Stimulated activated CD8-positive, alpha-beta memory T cell treated with anti-CD3 and anti-CD28 coated beads, Interleukin-4, amount 100 ng/mL, for 1 hour (primary cell): ENCODE measurements at places on chromosomes 16 and 17.

- DNase-seq, result no peak
These were observed 572 bp downstream of the PSMB6 start for GRCh38 chr17:4796552-4796920.

DNA sequence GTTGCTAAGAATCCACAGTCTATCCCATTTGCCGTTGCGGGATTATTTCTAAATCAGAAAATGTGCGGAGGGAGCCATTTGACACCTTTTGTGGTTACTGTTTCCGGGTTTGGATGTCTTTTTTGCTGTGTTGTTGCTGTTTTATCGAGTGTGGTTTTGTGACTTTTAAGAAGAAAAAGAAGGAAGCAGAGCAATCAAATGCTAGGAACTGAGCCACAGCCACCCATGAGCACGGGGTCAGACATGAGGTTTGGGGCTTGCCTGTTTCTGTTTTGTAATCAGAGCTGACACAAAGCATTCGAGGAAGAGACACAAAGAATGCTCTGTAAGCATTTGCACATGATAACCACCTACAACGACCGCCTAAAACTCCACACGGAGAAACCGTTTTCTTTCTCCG, 53.1 kb upstream of the CHMP6 start:
- peak; percentile 9 for DNase-seq

DNA sequence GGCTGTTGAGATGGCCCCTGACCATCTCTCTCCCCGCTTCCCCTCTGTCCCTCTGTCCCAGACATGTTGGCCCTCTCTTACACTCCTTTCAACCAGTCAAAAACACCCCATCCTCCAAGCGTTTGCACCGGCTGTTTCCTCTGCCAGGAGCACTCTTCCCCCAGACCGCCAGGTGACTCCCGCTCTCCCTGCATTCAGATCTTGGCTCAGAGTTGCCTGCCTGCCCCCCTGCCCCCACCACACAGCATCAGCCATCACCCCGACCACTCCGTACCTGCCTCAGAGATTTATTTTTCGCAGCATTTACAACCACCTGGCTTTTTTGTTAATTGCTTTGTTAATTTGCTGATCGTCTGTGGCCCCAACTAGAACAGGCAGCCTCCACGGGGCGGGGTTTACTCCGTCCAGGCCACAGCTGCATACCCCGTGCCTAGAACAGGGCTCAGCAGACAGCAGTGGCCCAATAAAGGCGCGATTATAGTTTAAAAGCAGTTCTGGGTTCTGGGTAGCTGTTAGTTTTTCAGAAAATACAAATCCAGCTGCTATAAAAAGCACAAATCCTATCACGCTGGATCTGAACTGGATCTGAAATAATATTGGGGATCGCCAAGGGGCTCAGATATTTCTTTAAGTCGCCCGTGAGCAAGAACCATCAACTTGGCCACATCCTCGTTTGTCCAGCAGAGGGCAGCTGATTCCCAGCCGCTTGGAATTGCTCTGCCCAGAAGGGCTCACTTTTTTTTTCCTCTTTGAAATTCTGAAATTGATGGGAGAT, 173.6 kb downstream of the IRF8 start:
- DNase-seq, result no peak

- DNase-seq, result no peak
These were observed 8.1 kb downstream of the SMURF2 start for GRCh38 chr17:64653985-64654355.

DNA sequence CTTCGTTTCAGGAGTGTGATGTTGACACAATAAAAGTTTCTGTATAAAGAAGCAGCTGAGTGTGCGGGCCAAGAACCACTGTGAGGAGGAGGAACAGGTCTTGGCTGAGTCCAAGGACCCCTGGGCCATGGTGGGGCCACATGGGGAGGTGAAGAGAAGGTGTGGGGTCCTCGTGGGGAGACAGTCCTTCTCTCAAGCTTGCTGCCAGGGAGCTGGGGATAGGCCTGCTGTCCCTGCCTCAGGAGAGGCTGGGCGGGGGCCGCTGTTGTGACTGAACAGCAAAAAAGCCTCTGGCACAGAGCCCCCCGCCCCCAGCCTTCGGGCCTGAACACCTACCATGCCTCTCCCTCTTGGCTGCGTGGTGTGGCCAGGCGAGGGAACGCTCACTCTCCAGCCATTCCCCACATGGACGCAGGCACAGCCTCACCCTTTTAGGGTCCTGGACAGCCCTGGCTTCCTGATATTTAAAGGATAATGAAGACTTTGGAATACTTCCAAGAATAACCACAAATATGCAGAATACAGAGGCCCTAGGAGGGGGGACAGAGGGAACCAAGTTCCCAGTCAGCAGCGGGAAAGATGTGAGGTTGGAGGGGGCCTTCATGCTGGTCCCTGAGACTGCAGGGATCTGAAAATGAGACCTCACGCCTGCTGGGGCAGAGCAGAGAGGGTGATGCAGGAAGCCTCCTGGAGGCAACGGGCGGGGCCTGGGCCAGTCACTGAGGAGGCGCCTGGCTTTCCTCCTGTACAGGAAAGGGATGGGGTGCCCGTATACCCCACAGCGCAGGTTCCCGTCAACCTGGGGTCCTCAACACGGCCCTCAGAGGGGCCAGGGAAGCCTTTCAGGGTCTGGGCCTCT, 100.0 kb upstream of the CREBBP start:
- no peak for DNase-seq

GRCh38 chr17:7748076-7748775, 30.7 kb downstream of the DNAH2 start:
- no peak for DNase-seq
